ENCODE measurements at places on chromosomes 1 and 21. TPM values are rescaled to one million over a fixed set of nuclear protein-coding genes. Genes with fewer than 3 reads are reported as not detected.

The MFSD2A gene
- total RNA-seq = 0.13 TPM

The IFI44L gene
- 0.26 TPM for total RNA-seq

The ARHGAP29 gene
- total RNA-seq = 171 TPM

The SH3D21 gene
- 0.51 TPM for total RNA-seq

The LCE6A gene
- not detected for total RNA-seq

The ASTN1 gene
- not detected for total RNA-seq

The NR5A2 gene
- 4.9 TPM for total RNA-seq

The NBPF6 gene
- total RNA-seq = not detected

The GSTM1 gene
- not detected for total RNA-seq

The C2CD2 gene
- total RNA-seq = 33.9 TPM

The KRTAP7-1 gene
- total RNA-seq = not detected

The RASAL2 gene
- 12.6 TPM for total RNA-seq

The FMO1 gene
- not detected for total RNA-seq

The AMY2B gene
- total RNA-seq = 0.90 TPM

The SERPINC1 gene
- not detected for total RNA-seq

The KAZN gene
- 0.51 TPM for total RNA-seq

The VWA5B1 gene
- total RNA-seq = not detected

The RGS13 gene
- total RNA-seq = not detected

The SV2A gene
- 1.3 TPM for total RNA-seq

The HYI gene
- total RNA-seq = 73.6 TPM

The OR2M3 gene
- not detected for total RNA-seq

The CAPN8 gene
- not detected for total RNA-seq

The AKR1A1 gene
- total RNA-seq = 185 TPM

The C1orf185 gene
- total RNA-seq = not detected

The CHD1L gene
- total RNA-seq = 34.7 TPM

The CIART gene
- total RNA-seq = 0.77 TPM

The LCE1A gene
- not detected for total RNA-seq

The METTL13 gene
- 29.1 TPM for total RNA-seq

The TNFRSF4 gene
- 3.7 TPM for total RNA-seq

The INAVA gene
- total RNA-seq = not detected

The CD101 gene
- total RNA-seq = 0.39 TPM
